ENCODE measurements at places on chromosomes 6 and 20.

GRCh38 chr6:168097621-168098430 lies 18.8 kb upstream of the FRMD1 start:
- DNase-seq = peak; percentile 26

- DNase-seq = no peak
These were observed 132.7 kb downstream of the SNX5 start for GRCh38 chr20:17835934-17836300.

GRCh38 chr6:116500969-116501433 lies 10.4 kb upstream of the CALHM5 start:
- DNase-seq = no peak

- no peak for DNase-seq
These were observed 311.7 kb downstream of the HIVEP2 start for GRCh38 chr6:142633317-142633716.

DNA sequence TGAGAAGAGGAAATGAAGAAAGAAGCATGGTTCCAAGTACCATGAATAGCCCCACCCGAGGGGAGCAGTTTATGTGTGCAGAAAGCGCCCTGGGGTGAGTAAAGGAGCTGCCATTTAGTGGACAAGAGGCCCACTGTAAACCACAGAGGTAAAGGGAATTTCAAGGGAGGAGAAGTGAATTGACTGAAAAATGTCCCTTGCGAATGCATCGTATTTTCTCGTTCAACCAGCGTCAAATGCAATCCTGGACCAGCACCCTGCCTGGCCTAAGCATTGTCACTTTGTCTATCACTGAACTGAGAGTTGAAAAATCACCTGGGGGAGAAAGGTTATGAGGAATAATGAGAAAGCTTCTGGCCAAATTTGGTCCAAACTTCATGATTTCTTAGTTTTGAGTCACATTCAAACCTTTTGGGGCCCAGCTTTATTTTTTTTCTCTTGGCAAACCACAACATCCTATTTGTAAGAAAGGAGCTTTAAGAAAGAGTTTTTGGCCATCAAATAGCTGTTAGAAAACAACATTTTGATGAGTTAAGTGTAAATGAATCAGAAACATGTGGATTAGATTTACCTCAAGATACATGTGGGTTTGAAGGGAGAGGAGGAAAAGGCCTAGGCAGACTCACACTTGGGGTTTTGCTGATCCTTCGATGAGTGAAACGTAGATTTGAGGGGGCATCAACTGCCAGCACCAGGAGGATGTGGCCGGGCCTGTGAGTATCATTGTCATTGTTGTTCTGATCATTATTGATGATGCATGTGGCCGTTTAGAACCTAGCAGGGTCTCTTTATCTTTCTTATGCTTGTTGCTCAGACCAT lies 214.0 kb downstream of the CLIC5 start:
- no peak for DNase-seq

DNA sequence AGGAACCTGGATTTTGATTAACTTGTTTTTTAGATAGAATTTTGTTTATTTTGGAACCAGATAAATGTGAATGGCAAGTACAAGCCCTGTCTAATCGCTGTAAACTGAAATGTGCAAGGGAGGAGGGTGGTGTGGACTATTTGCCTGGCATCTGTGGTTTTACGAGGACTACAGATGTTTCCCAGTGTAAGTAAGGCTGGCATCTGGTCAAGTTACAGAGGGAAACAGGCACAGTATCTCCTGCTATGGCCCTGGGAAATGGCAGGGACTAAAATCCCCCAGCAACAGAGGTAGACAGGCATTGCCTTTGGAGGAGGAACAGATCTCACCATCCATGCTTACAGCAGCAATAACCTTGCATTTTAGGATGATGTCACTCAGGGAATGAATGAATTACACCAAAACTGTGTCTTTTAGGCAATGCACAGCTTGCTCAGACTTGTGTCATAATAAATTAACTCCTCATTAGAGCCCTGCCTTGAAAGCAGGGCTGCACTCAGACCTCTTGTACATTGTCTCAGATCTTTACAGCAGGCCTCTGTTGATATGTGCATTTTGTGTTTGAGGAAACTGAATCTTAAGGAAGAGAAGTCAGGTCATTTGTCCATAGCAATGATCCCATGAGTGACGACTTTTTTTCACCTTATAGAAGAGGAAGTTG lies 96.2 kb downstream of the TCP11 start:
- DNase-seq = peak; percentile 74

DNA sequence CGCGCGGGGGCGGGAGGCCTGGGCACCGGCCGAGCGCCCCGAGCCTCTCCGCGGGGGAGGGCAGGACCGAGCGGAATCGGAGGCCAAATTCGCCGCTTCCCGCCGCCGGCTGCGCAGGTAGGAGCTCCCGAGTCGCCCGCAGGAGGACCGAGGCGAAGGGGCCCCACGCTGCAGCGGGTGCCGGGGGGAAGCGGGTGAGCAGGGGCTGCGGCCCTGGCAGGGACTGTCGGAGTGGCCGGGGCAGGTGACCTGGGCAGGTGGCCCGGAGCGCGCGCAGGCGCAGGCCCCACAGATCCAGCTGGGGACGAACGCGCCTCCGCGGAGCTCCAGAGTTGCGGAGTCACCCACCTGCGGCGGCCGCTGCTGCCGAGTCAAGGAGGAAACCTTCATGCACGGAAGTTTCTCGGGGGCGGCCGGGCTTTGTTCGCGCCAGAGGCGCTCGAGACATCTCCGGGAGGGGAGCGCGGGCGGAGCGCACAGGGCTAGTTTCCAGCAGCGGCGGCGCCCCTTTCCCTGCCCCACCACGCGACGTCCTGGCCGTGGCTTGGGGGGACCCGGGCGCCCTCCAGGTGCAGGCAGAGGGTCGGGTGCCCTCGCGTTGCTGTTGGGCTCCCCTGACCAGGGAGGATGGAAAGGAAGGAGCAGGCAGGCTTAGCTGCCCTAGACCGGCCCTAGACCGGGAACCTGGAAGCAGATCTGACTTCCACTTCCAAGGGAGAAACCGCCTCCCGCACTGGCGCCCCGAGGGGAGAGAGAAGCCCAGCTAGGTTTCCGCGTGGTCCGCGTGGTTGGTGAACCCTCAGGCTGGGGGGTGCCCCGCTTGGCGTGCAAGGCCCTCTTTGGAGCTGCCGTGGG lies 590 bp downstream of the SLCO4A1 start:
- peak; percentile 67 for DNase-seq
